ENCODE measurements at places on chromosomes 2 and 18. TPM values are rescaled to one million over a fixed set of nuclear protein-coding genes. Genes with fewer than 3 reads are reported as not detected.
A peak's percentile ranks its signal among the peaks of the same experiment; 100 is the strongest.

DNA sequence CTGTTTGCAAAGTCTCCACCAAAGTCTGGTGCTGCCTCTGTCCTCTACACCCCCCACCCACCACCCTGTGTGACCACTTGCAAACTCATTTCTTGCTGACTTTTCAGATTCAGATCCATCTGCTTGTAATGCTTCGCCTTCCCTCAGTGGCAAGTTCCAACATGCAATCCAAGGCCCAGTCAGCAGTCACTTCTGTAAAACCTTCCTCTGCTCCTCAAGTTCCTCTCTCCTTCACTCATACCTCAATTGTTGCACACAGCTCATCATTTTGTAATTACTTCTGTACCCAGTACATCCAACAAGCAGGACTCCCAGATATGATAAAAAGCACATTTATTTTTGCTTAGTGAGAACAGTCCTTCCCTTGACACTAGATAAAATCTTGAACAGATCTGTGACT lies 6.5 kb upstream of the LOXHD1 start:
- no peaks in the 10 kb centered on the region for H3K4me1 ChIP-seq
- no peak for DNase-seq
- no peak overlapping the region for H3K4me3 ChIP-seq

- DNase-seq = no peak
- peaks cover 53% of the 10 kb centered on the region for H3K4me1 ChIP-seq
- H3K36me3 ChIP-seq = no peaks in the 10 kb centered on the region
- no peak overlapping the region for H3K27ac ChIP-seq
- H3K27me3 ChIP-seq = no peaks in the 10 kb centered on the region
Observed at GRCh38 chr18:11844436-11844835, 6.8 kb upstream of the CHMP1B start.

- H3K36me3 ChIP-seq = no peaks in the 10 kb centered on the region
- H3K4me3 ChIP-seq = no peak overlapping the region
- H3K27me3 ChIP-seq = 0 out of 2 replicates have a peak, but pooled peaks cover 2% of the 10 kb centered on the region
- no peaks in the 10 kb centered on the region for H3K4me1 ChIP-seq
- H3K27ac ChIP-seq = no peak overlapping the region
Observed at GRCh38 chr2:220980966-220981675, 591.0 kb downstream of the EPHA4 start.

DNA sequence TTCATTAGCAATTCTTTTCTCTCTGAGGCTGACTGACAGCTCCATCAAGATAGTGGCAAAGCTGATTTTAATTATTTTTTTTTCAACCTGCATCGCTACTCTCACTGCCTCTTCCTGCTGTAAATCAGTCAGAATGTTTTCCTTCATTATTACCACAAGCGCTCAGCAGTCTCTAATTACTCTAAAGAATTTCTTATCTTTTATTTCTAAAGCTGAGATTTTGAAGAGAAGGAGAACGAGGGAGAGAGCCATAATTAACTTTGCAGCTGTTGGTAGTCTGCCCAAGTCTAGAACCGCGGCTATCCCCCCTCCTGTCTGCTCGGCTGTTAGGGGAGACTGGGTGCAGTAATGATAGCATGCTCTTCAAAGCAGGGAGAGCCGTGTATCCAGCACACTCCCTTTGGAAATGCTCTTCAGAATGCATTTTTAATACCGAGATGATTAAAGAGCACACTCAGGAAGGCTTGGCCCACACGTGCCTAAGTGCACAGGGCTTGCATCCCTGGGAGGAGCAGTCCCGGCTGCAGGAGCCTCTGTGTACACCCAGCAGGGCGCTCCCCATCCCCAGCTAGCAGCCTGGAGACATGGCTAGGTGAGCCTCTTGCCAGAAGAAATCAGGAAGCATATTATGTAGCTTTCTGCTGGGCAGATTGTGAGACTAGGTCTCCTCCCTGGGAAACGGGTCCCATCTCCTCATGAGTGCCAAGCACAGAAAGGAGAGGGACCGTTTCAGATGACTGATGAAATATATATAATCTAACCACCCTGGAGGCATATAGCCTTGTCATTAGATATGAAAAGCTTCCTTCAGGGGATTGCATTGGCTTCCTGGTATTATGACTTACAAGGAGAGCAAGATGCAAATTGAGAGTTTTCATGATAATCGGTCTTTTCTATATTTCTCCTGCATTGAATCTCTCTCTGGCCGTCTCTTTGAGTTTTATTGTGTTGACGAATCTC lies 555.2 kb downstream of the CMPK2 start:
- H3K4me3 ChIP-seq = no peak overlapping the region
- no peaks in the 10 kb centered on the region for H3K36me3 ChIP-seq
- H3K4me1 ChIP-seq = no peaks in the 10 kb centered on the region
- no peaks in the 10 kb centered on the region for H3K27me3 ChIP-seq

GRCh38 chr2:102094917-102095316 lies 47.6 kb upstream of the IL1R1 start:
- H3K4me3 ChIP-seq = no peak overlapping the region
- peak overlapping the region; percentile 14 for H3K27ac ChIP-seq
- peaks cover 16% of the 10 kb centered on the region for H3K4me1 ChIP-seq
- peak; percentile 73 for DNase-seq
- no peaks in the 10 kb centered on the region for H3K27me3 ChIP-seq
- H3K36me3 ChIP-seq = 0 out of 2 replicates have a peak, but pooled peaks cover 1% of the 10 kb centered on the region

GRCh38 chr2:182606728-182607681 lies 109.1 kb upstream of the DNAJC10 start:
- H3K4me3 ChIP-seq = no peak overlapping the region
- H3K36me3 ChIP-seq = no peaks in the 10 kb centered on the region
- no peaks in the 10 kb centered on the region for H3K4me1 ChIP-seq
- H3K27me3 ChIP-seq = no peaks in the 10 kb centered on the region
- no peak overlapping the region for H3K27ac ChIP-seq

The TCF4 gene
- total RNA-seq = 103 TPM
